ENCODE measurements at places on chromosomes 12 and 14. TPM values are rescaled to one million over a fixed set of nuclear protein-coding genes. Genes with fewer than 3 reads are reported as not detected.

WNT1 gene
- total RNA-seq = not detected

TAS2R42 gene
- total RNA-seq = not detected

TAS2R50 gene
- 3.5 TPM for total RNA-seq

KRT75 gene
- total RNA-seq = not detected

LBHD2 gene
- total RNA-seq = not detected

IRAK4 gene
- total RNA-seq = 26.1 TPM

CEBPE gene
- not detected for total RNA-seq

ZNF26 gene
- 15.9 TPM for total RNA-seq

TTC8 gene
- 31.2 TPM for total RNA-seq

PTCSC3 gene
- not detected for total RNA-seq

CMKLR1 gene
- not detected for total RNA-seq

SMCO2 gene
- 0.12 TPM for total RNA-seq

NOS1 gene
- not detected for total RNA-seq

OR6C2 gene
- total RNA-seq = not detected

ABCC9 gene
- total RNA-seq = 37.9 TPM

PAN2 gene
- 25.4 TPM for total RNA-seq

DPPA3 gene
- not detected for total RNA-seq
